Frontal cortex (tissue), 4 donors: ENCODE measurements at places on chromosomes 3 and 15.
A peak's percentile ranks its signal among the peaks of the same experiment; 100 is the strongest.

DNA sequence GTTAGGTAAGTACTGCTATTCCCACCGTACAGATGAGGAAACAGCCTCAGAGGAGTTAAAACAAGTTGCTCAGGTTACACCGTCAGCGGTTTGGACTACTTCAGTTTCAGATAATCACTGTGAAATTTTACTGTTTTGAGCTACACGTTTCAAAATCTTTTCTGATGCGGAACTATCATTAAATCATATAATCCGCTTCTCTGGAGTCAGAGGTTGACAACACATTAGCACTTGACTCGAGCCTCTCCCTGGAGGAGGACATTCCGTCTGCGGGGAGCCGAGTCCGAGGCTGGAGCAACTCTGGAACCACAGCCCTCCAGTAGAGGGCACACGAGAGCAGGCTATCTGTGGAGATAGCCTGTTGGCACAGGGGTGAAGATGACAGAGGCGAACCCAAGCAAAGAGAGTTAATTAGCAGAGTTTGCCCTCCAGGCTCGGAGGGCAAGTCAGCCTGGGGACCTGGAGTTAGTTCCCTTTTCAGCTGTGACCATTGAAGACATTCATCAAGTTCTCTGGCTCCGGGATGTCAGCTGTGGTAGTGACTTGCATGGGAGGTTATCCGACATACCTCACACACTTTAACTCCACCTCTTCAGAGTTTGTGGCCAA is 131.2 kb downstream of the IGF1R start:
- peak; percentile 51 for DNase-seq

- DNase-seq: no peak
Observed at GRCh38 chr15:71049706-71050422, 65.4 kb upstream of the THSD4 start.

- DNase-seq: no peak
Observed at GRCh38 chr3:161177991-161178390, 43.1 kb upstream of the NMD3 start.

- no peak for DNase-seq
Observed at GRCh38 chr3:55818485-55818884, 331.4 kb upstream of the WNT5A start.

DNA sequence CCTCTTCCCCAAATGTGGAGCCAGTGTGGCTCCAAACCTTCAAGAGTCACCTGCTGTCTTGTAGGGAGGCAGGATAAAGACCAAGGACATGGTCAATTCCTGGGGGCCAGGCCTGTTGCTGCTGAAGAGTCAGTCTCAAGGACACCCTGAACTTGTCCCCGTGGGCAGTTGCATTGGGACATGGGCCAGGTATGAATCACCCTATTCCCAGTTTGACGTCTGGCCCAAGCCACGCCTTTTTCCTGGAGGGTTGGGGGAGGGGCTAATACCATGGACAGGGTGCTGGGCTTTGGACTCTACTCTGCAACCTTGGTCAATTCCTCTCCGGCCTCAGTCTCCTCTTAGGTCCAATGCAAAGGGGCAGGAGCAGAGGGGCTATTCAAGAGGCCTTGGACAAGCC is 10.4 kb downstream of the ATP2B2 start:
- DNase-seq: peak; percentile 51

GRCh38 chr3:23017801-23018200 is 185.3 kb upstream of the UBE2E2 start:
- no peak for DNase-seq

DNA sequence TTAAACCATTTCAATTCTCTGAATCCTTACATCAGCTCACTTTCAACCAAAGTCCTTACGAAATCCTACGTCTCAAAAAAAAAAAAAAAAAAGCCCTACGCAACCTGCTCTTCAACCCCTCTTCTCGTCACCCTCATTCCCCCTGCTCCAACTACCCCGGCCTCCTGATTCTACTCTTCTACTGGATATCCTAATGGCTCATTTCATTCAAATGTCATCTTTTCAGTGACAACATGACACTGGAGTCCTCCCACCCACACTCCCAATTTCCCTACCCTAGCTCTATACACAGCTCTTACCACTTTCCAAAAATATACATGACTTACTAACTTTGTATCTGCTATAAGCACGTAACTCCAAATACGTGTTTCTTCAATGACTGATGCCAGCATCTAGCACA is 11.5 kb downstream of the UBP1 start:
- no peak for DNase-seq

DNA sequence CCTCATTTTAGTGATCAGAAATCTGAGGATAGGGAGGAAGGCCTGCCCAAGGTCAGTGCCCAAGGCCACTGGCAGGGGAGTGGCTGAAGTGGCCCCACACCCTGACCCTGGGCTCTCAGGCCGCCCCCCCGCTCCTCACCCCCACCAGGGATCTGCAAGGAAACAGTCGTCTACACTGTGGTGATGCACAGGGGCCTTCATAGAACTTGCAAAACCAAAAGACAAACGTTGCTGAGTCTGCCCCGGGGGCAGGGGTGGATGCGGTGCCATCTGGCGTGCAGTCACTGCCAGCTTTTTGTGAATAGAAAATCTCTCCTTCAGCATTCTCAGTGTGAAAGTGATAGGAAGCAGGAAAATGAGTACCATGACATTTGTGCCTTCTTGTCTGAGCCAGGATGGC is 41.3 kb downstream of the WHAMM start:
- no peak for DNase-seq

GRCh38 chr3:122623031-122623829 is 45.8 kb downstream of the PARP15 start:
- no peak for DNase-seq

DNA sequence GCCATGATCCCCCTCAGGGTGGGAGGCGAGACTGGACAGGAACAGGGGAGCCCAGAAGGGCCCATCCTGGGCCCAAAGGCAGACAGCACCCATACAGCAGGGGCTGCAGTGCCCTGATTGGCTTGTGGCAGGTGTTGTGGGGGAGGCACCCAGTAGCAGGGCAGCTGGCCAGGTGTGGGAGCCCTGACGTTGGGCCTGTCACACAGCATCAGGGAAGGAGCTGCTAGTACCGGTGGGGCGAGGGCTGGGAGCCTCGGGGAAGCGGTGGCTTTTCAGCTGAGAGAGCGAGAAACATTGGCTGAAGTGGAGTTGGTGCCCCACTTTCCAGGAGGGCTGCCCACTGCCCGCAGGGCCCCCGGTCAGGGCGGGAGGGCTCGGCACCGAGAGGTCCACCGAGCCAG is 19.7 kb upstream of the CYP11A1 start:
- no peak for DNase-seq
